GM12865 (cell line): ENCODE measurements at places on chromosomes 1 and 21.

DNA sequence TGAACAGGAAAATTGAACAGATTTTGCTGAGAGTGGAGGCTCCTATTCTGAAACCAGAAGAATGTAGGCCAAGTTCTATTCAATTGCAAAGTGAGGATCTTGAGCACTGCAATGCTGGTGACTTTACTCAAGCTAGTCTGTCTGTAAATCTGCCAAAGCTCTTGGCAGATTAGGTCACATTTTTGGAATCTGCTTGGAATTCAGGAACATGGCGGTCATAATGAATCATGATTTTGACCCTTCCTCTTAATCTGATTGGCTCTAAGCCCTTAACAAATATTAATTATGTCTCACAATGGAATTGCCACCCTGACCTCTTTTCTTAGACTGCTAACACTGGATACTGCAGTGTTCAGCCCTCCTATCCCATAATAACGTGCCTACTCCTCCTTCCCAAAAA is 7.2 kb upstream of the GNG12 start:
- no peak for DNase-seq

DNA sequence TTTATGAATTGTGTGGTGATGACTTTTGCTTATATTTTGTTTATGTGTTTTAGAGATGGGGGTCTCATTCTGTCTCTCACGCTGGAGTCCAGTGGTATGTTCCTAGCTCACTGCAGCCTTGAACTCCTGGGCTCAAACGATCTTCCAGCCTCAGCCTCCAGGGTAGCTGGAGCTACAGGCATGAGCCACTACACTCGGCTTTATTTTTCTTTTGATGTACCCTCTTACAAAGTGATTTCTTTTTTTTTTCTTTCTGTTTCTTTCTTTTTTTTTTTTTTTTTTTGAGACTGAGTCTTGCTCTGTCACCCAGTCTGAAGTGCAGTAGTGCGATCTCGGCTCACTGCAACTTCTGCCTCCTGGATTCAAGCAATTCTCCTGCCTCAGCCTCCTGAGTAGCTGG is 46.8 kb downstream of the CD247 start:
- no peak for DNase-seq

- no peak for DNase-seq
Observed at GRCh38 chr1:192802406-192802805, 6.4 kb upstream of the RGS2 start.

DNA sequence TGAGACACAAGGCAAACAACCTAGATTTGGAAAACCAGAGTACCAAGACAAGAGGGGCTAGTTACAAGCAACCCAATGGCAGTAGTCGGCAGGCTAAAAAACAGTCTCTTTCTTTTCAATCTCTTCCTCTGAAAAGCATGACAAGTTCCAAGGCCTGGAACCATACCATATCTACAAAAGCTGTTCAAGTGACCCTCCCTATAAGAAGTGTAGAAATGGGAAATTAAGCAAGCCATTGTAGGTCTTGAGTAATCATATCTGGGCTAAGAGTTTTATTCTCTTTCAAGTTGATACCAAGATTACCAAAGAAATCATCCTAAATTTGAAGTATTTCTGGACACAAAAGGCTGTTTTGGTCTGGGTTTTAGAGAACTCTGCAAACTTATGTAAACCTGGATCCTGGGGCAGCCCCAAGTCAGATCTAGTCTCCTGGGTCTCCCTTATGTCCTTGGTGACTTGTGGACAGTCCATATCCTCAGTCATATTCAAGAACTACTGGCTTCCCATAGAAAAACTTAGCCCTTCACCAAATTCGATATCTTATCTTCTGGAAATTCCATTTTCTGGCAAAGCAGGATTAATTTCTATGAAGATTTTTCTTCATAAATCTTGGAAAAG is 24.7 kb downstream of the FMO3 start:
- DNase-seq: no peak

DNA sequence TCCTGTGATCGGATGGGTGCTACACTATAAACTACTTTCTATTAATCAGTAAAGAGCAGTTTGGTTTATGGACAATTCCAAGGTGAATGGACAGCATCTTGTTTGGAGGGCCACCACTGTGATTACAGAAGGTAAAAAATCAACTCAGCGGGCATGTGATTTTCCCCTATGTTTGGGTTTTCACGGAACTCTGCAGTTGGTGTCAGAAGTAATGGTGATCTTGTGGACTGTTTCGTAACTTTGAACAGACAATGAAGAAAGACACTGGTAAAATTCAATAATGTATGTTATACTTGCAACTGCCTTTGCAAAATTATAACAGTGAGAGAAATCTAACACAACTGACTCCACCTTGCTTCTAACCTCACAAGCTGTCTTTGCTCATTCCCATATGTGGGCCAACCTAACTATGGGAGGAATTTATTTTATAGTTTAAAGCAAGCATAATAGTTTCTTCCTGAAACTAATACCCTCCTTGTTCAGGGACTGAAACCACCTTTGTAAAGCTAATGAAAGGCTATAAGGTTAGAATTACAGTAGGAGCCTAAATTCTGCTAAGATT is 53.2 kb downstream of the TRIM33 start:
- DNase-seq: no peak
